ENCODE measurements at places on chromosomes 1 and 21.

DNA sequence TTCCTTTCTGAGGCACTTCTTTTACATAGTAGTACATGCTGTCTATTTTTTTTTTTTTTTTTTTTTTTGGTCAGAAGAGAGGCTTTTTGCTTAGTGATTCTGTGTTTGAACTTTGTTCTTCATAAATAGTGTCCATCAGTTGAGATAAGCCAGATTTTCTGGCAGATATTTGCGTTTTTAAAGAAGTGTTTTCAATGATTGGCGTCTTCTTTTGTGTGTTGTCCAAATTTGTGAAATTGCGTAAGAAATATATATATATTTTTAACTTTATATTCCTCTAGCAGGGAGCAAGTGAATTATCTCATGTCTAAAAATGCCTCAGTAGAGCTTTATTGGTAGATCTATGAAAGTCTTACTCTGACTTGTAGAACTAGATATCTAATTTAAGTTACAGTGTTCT lies 28.3 kb downstream of the NEK7 start:
- DNase-seq = no peak

- DNase-seq = no peak
These were observed 163.4 kb downstream of the DNM3 start for GRCh38 chr1:172004671-172005070.

DNA sequence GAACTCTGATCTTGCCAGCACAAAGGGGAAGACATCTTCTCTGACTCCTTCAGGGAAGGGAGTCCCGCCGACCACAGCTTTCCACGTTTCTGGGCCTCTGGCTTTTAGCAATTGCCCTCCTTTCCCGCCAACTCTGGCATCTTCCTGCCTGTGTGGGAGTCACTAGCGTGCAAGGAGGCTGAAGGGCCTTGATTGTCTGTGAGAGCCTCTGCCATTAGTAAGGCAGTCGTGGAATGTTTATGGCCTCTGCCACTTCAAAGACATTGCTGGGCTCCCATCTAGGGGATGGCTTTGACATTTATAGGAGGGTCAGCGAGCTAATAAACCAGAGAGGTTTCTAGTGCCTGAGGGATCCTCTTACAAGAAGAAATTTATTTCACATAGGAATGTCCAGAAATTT lies 14.3 kb upstream of the PROK1 start:
- no peak for DNase-seq

DNA sequence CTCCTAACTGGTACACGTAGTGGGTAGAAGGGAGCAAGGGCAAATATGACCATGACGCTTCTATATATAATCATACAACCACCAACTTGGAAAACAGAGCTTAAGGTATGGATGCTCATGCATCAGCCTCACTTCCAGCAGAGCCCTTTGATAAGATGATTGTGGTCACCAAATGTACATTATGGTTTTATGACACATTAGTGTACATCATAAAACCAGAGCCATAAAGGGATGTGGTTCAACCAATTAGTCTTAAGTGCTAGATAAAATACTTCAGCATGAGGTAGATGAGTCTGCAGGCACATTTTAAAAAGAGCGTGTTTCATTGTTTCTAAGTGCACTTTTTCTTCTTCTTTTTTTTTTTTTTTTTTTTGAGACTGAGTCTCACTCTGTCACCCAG lies 43.7 kb downstream of the NIBAN1 start:
- DNase-seq = no peak

- no peak for DNase-seq
These were observed 3.8 kb upstream of the TMEM222 start for GRCh38 chr1:27318136-27318535.

GRCh38 chr1:33459691-33460090 lies 12.8 kb upstream of the ZSCAN20 start:
- DNase-seq = no peak

DNA sequence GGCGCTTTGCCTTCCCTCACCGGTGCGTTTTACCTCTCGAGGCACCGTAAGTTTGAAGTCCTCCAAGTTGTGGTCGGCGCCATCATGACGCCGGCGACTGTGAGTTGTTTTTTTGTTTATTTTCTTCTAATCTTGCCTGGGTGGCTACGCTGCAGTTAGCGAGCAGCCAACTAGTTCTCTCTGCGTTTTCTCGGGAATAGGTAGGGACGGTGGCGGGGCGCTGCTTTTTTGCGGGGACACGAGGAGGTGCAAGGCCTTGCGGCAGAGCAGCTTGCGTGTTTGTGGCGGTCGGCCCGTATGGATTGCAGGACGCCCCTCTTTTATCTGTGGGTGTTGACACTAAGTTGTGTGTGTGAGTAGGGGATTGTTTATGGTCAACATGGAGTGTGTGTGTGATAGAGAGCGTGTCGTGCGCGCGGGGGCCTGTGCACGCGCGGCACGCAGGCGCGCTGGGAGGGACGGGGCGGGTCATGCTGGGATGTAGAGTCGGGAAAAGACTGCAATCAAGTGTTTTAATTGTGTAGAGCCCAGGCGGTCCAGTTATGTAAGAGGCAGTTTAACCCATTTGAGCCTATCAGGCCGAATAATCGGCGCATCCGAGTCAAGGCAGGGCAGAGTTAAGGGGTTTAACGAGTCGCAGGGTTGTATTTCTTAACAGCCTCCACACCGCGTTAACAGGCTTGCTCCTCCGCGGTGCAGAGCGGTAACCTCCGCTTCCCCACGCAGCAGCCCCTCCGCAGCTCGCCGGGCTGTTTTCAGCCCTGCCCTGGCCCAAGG lies 1.2 kb upstream of the NEGR1 start:
- DNase-seq = peak; percentile 64

DNA sequence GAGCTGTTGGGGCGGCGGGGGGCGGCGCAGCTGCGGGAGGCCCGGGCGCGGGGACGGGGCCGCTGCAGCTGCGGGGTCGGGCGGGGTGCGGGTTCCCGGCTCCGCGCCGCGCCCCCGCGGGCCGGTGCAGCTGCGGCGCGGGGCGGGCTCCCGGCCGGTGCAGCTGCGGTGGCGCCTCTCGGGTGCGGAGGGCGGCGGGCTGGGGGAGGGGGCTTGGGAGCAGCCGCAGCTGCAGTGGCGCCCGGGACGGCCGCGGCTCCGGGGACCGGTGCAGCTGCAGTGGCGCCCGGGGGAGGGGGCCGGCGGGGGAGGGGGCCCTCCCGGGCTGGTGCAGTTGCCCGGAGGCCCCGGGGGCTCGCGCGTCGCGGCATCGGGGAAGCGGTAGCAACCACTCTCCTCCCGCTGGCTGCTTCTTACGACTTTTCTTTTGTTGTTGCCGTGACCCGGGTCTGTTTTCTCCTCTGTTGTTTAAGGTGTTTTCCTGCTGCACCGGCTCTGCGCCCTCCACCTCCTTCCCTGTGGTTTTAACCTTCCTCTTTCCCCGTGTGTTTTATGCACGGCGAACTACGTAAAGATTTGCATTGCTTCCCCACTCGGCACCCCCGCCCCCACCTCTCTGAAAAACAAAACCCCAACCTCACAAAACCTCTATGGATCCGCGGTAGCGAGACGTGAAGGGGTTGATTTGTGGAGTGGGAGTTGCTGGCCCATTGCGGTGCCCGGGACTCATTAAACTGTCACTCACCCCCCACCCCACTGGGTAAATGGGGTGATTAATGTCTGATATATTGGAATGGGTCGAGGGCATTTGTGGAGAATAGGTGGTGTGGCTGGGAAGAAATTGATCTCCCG lies 1.7 kb upstream of the ZBTB18 start:
- DNase-seq = no peak

- no peak for DNase-seq
These were observed 246.4 kb upstream of the LRRC7 start for GRCh38 chr1:69321311-69321710.

- DNase-seq = no peak
These were observed 33.3 kb downstream of the SMG7 start for GRCh38 chr1:183505454-183506089.

DNA sequence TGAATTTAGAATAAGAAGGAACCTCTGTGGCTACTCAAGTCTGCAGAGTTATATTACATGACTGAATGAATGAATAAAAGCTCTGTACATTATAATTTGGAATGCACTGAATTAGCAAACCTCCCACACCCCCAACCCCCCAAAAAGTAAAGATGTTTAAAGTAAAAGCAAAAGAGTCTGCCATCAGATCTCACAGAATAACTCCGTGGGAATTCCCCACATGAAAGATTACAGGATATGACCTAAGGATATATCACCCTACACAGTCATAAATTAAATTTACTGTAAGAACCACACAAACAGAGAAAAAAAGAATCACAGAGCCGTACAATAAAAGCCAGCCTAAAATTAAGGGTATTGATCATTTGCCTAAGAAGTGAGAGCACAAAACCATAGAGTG lies 587.3 kb downstream of the PTPRC start:
- DNase-seq = no peak

DNA sequence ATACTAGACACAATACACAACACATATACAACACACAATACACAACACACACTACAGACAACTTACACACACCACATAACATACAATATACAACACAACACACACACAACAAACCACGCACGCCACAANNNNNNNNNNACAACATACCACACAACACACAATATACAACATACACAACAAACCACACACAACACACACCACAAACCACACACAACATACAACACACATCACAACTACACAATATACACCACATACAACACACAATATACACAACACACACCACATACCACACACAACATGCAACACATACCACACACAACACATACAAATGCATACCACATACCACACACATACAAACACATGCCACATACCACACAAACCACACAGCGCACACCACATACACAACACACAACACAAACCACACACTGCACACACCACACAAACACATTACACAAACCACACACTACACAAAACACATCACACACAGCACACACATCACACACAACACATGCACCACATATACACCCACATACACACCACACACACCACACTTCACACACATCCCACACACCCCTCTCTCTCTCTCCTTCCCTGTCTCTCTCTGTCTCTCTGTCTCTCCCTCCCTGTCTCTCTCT lies 108.3 kb downstream of the ETS2 start:
- no peak for DNase-seq

GRCh38 chr1:210448297-210448892 lies 119.7 kb downstream of the HHAT start:
- no peak for DNase-seq

DNA sequence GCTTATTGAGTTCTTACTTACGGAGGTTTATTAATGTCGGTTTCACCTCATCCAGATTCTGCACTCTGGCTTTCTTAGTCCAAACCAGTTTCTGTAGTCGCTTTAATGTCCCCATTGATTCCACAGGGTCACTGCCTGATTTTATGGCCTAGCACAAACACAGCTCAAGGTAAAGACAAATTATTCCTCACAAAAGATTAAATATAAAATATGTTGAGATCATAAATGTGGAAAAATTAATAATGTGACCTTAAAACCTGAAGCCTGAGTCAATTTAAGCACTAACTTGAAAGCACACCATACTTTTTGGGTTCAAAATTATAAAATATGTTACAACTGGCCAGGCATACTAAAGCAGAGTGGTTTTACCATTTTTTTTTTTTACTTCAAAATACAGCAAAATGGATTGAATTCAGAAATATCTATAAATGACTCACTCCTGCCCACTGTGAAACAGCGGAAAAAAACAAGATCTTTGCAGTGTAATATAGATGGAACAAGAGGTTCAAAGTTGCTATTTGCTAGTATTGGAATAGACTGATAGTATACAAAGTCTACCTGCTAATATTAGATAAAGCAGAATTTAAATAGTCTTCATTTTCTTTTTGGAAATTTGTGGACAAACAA lies 37.6 kb upstream of the SAMSN1 start:
- DNase-seq = no peak

GRCh38 chr1:58783090-58783992 lies 506 bp downstream of the JUN start:
- no peak for DNase-seq

DNA sequence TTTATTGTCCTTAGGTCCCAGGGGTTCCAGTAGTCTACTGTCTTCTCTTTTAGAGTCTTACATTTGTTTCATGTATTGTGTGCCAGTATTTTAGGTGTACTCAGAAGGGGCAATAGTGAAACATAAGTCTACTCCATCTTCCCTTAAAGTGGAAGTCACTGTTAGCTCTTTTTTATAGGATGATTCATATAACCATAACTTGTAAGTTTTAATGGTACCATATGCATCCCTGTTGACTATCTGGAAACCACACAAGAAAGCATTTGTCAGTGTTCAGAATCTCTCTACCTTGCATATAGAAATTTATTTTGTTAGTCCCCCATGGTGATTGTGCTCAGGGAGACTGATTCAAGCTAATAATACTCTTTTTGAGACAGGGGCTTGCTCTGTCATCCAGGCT lies 149.9 kb downstream of the HS2ST1 start:
- DNase-seq = no peak

DNA sequence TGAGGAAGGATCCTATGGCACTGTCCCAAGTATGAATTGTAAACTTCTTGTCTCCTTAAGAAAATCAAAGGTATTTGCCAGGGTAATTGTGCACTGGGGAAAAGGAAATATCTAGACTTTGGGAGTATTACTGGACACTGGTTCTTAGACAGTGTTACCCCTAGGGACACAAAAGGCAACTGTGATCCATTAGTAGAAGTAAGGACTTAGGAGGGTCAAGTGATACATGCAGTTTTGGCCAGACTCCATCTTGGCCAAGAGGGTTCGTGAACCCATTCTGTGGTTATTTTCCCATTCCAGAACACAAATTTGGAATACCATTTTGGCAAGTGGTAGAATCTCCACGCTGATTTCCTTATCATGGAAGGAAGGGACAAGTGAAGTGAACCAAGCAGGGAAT lies 98.1 kb downstream of the TM2D1 start:
- no peak for DNase-seq

DNA sequence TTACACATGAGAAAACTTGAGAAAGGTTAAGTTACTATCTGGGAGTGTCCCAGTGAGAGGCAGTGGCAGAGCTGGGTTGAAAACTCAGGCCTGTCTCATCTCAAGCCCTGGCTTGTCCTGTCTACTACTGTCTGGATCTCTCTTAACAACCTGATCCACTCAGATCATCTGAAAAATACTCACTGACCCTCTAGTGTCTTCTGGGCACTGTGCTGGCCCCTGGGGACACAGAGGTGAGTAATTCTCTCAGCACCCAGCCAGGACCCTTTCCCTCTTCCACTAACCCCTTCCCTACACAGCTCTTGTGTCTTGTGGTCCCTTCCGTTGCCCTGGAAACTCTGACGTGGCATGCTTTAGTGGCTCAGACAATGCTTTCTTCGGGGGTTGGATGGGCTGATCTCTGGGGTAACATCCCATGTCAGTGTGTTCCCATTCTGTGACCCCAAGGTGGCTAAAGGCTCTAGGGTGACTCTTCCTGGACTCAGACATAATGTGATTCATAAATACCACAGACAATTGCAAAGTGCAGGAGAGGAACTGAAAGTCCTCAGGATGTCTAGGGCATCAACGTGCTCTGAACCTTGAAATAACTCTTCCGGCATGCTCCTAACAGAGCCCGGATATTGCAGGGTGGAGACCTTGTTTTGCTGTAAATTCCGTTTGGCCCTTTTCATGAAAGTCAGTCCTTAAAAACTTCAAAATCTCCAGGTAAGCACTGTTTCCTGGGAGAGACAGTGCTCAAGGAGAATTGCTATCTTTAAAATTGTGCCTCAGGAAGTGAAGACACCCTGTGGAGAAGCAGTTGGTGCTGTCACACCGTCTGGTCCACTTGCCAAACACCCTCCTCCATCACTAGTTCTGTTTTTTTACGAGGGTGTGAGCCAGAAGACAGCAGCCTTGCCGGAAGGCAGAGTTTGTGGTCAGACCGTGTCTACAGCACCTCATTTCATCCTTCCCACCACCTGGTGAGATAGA lies 4.0 kb downstream of the SHISAL2A start:
- DNase-seq = no peak

GRCh38 chr1:235327559-235328270 lies at the start of gene ARID4B:
Gene ARID4B, minus strand, starts transcription at chr1:235328179. Its CDS starts 1,260 bp downstream, at chr1:235326919.
- DNase-seq = no peak

Data from NCI-H1930 (cell line).